AML-193 (cell line): ENCODE measurements at places on chromosomes 1 and 21.

GRCh38 chr1:10286244-10286643 lies 75.9 kb downstream of the KIF1B start:
- no peak for DNase-seq

GRCh38 chr1:106366627-106367319 lies 689.7 kb upstream of the PRMT6 start:
- DNase-seq, result no peak

DNA sequence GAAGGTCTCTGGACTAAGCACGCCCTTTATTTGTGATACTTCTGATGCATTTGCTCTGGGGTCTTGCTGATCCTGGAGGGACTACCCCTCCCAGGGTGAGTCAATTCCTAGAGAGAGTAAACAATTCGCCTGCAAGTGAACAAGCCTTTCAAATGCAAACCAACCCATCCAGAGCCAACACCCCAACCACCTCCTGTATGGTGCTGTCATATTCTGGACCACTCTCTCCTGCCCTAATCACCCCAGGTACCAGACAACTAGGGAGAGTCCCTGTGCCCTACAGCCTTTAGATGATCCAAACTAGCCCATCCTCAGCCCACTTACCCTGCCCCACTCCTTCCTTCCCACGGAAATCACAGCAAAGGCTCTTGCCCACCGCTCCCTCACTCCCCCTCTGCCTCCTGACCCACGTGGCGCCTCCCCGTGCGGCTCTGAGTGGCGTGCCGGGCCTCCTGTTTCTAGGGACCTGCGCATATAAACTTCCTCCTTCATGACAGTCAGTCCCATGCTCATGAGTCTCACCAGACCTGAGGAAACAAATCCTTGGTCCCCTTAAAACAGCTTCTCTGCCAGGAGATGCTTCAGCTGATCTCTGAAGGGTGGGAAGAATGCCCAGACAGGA lies 37.2 kb downstream of the ACTA1 start:
- DNase-seq, result no peak

DNA sequence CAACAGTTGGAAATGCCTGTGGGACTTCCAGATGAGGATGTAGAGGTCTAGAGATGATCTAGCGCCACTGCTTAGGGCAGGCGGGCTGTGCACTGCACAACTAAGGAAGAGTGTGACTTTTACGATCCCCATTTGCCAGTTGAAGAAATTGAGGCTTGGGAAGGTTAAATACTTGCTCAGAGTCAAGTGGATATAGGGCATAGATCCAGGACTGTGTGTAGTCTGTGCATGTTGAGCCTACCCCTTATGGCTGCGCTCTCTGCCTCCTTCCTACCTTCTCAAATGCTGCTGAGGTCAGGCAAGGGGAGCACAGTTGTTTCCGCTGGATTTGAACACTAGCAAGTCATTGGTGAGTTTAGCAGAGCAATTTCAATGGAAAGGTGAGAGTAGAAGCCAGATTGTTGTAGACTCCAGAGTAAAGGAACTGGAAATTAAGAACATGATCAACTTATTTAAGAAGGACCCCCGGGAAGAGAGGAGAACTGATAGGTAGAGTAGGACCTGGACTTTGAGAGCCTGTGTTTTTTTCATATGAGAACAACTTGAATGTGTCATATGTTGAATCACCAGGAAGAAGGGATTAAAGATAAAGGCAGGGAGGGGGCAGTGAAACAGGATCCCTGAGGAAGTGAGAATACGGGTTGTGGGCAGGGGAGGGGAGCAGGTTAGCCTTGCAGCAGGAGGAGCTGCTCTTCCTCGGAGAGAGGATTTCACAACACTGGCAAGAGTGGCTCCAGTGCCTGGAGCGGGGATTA lies 2.7 kb downstream of the CAPN2 start:
- no peak for DNase-seq

GRCh38 chr1:236888903-236889302 lies 93.8 kb downstream of the MTR start:
- no peak for DNase-seq

DNA sequence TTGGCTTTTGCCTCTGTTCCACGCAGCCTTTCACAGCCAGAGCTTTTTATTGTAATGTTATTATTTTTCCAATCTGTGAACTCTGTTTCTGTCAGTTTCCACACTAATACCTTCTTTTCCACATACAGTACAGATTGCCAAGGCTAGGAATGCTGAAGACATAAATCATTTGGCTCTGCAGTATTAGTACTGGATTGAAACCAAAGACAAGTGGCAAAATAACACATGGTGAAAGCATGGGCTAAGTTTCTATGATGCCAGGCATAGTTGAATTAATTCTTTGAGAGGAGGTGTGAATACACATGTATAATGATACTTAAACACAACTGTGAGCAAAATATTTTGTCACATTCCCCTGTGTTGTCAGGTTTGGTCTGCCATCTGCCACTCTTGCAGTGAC lies 73.5 kb downstream of the TMEM200B start:
- no peak for DNase-seq

DNA sequence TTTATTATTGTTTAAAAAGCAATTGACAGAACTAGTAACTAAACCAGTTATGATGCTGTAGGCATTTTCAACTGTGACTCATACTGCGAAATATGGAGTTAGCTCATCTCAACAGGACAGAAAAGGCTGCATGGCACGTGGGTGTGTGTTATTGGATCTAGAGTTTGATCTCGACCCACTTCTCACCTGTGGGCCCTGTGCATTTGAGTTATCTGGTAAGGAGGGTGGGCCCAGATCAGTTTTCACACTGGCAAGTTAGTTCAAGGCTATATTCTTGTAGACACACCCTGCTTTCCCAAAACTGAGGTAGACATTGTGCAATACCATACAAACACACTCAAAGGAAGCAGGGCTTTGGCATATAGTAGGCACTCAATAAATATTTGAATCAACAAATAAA lies 71.3 kb upstream of the PRDX6 start:
- no peak for DNase-seq

- DNase-seq, result no peak
Measured at GRCh38 chr1:94947437-94947836, 20.5 kb upstream of the CNN3 start.

DNA sequence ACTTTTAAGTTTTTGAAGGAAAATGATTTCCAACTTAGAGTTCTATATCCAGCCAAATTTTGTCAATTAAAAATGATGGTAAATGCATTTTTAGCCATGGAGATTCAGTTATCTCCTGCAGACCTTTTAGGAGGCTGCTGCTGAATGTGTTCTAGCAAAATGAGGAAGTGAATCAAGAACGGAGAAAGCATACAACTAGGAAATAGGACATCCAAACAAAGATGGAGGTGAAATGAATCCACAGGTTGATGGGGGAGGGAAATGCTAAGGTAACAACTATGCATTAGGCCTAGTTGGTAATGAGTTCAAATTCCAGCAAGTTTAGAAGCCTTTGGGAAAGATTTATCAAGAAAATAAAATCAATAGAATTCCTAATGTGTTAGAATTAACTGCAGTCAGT lies 80.5 kb downstream of the FNBP1L start:
- no peak for DNase-seq

- DNase-seq, result no peak
Measured at GRCh38 chr1:86505564-86505902, 36.8 kb downstream of the CLCA1 start.

DNA sequence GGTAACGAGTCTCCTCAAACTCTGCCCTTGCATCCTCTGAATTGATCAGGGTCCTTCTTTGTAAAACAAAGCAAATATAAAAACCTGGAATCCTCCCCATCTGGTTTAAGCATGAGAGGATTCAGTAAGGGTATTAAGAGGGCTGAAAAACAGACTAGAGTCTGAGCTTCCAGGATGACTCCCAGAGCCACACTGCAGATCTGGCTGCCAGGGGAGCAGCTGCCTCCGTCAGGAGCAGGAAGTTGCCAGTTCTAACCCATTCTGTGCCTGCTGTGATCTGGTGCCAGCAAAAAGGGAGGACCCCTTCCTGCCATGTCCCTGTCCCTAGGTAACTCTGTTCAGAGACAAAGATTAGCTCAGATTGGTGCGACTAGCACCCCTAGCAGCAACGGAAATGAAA lies 27.5 kb downstream of the SERTAD4 start:
- no peak for DNase-seq

GRCh38 chr1:214880956-214881355 lies 201.6 kb upstream of the KCNK2 start:
- DNase-seq, result no peak

DNA sequence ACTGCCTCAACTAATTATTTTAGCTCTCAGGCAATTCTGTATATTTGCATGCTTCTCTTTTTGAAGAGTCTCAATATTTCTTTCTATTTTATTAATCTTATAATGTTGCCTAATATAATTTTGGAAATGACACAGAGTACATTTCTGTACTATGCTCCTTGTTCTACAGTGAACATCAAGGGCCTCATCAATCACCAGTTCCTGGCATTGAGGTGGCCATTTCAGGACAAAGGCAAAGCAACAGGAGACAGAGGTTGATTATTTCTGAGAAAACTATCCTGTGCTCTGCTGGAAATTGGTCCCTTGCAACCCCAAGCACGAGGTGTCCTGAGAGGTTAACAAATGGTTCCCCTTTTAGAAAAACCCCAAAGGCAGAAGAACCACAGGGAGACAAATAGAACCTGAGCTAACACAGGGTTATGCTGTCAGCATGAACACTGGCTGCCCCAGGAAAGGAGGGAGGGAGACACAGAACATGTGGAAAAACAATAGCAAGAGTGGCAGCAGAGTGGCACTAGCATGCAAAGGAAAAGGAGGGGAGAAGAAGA lies 63.9 kb upstream of the VAV3 start:
- peak; percentile 53 for DNase-seq

- DNase-seq, result no peak
Measured at GRCh38 chr1:1110561-1110971, 5.3 kb downstream of the C1orf159 start.

DNA sequence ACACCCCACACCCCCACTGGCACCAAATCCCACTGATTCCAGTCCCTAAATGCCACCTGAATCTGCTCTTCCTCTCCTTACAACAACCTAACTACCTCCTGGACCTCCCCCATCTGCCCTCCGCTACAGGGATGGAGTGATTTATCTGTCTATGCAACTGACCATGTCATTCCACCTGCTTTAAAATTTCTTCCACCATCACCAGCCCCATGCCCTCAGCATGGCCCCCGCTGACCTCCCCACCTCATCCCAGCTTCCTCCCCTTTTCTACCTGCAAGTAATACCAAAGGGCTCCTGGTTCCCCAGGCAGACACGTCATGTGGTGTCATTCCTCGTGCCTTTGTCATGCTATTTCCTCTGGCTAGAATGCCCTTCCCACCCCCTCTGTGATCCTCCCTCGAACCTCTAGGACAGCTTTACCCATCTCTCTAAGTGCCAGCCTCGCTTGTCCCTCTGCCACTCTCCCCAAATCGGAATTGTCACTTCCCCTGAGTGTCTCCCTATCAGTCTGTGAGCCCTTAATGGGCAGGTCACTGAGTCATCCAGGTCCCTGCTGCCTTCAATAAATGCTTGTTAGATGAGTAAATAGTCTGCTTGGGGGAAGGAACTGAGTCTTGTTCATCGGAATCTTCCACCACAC lies 3.7 kb downstream of the GJB4 start:
- no peak for DNase-seq

DNA sequence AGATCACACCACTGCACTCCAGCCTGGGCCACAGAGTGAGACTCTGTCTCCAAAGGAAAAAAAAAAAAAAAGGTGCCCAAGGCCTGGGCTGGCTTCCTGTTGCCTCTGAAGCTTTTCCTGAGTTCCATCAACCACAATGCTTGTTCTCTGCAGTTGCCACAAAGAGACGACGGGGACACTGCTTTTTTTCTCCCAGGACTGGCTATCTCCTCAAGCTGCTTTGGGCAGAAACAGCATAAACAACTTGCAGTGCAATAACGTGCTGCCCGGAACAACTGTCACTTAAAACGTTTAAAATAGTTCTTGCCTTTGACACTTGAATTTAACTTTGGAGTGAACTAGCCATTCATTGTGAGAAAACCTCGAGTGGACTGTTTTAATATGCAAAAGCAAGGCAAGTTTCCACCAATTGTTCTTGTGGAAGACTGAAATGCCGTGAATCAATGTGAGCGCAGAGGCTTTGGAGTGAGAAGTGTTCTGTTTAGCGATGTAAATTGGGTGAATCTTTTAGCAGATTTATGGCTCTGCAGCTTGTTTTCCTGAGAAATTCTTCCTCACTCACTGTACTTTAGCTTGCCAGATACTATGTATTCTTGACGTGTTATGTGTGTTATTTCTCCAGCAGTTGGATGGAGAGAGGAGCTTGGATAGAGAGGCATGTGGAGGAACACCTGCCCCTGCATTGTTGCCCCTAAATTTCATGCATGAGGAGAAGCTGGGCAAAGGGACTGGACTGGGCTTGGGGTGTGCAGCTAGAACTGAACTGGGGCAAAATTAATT lies 188.1 kb upstream of the KIAA0040 start:
- DNase-seq, result no peak

DNA sequence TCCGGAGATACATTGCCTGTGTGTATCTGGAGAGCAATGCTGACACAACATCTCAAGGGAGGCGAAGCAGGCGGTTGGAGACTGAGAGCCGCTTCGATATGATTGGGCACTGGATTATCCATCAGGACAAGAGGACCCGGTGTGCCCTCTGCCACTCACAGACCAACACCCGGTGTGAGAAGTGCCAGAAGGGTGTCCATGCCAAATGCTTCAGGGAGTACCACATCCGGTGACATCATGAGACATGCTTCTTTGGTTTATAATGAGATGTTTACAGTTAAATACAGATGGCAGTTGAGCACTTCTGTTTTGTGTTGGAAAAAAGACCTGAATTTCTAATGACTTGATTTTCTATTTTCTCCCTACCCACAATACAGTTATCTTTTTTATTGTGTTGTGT lies 12.1 kb downstream of the PGBD2 start:
- no peak for DNase-seq

- DNase-seq, result no peak
Measured at GRCh38 chr1:156226116-156226538, 13.3 kb downstream of the PMF1 start.

- no peak for DNase-seq
Measured at GRCh38 chr1:30663596-30664091, 59.7 kb downstream of the MATN1 start.
